Activated CD4-positive, alpha-beta T cell treated with anti-CD3 and anti-CD28 coated beads for 36 hours (primary cell): ENCODE measurements at places on chromosomes 3 and 15. TPM values are rescaled to one million over a fixed set of nuclear protein-coding genes. Genes with fewer than 3 reads are reported as not detected.

CELSR3 gene
- total RNA-seq: 8.1 TPM

DNA sequence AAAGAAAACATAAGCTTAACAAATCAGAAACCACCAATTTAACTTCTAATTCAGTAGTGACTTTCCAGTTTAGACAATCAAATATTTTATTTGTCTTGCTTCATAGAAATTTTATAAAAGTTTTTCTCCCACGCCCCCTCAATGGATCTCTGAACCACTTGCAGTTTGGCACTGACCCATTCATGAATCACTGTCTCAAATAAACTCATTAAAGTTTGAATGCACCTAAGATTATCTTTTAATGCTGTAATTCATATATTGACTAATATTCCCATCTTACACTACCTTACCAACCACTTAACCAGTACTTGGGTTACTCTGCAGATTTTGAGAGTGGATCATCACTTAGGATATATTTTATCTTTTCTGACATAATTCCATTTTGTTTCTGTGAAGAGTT, 880.2 kb downstream of the OTOL1 start:
- H3K27ac ChIP-seq: no peak overlapping the region
- no peak overlapping the region for H3K4me3 ChIP-seq
- no peak for DNase-seq
- no peaks in the 10 kb centered on the region for H3K27me3 ChIP-seq

PLOD2 gene
- 1.1 TPM for total RNA-seq

SH2D7 gene
- not detected for total RNA-seq

DNA sequence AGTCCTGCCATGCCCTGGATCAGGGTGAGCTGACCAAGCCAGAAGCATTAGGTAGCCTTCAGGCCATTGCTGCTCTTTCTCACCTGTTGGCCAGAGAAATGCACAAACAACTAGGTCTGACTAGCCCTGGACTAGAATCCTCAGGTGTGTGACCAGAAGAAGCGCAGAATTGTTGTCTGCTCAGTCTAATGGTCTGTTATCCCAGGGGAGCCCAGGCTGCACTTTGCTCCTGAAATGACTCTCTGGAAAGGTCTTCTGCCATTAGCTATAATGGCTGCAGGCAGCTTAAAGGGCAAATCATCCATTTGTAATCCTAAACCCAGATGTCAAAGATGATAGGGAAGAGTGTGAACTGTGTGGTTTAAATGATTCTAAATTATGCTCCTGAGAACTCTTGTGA, 246.1 kb downstream of the NFKBIZ start:
- no peak overlapping the region for H3K4me3 ChIP-seq
- H3K36me3 ChIP-seq: no peaks in the 10 kb centered on the region
- peaks cover 3% of the 10 kb centered on the region for H3K27me3 ChIP-seq
- peaks cover 34% of the 10 kb centered on the region for H3K4me1 ChIP-seq
- H3K27ac ChIP-seq: no peak overlapping the region

- no peak overlapping the region for H3K4me3 ChIP-seq
- no peak for DNase-seq
- peaks cover 18% of the 10 kb centered on the region for H3K36me3 ChIP-seq
- no peaks in the 10 kb centered on the region for H3K27me3 ChIP-seq
- peaks cover 12% of the 10 kb centered on the region for H3K4me1 ChIP-seq
Measured at GRCh38 chr3:160568989-160569388, 3.6 kb upstream of the KPNA4 start.

- H3K4me1 ChIP-seq: peaks cover 34% of the 10 kb centered on the region
- peak overlapping the region; percentile 91 for H3K27ac ChIP-seq
- no peaks in the 10 kb centered on the region for H3K36me3 ChIP-seq
- H3K27me3 ChIP-seq: peaks cover 6% of the 10 kb centered on the region
- H3K4me3 ChIP-seq: peak overlapping the region; percentile 23
Measured at GRCh38 chr3:190306513-190307163, 15.6 kb downstream of the CLDN1 start.

DNA sequence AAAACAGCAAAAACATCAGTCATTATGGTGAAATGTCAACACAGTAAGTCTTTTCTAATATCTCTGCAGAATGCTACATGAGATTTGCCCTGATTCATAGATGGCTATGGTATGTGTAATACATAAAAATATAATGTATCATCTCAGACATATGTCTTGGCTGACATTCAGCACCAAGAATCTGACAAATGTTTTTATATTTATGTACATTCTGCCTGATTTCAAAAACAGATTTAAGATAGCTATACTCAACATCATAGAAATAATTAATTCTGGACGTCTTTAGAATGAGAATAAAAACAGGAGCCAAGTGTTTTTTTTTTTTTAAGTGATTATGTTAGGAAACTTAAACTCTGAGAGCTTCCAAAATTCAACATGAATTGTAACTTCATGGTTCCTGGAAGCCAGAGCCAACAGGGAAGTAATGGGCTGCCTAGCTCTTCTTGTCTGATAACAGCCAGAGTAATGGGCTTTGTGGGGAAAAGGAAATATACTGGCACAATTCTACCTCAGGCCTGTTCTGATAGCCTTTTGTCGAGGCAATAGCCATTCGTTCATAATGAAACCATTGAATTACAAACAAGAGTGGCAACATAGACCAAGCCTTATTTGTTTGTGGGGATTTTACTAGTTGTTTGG, 184.4 kb downstream of the VGLL4 start:
- H3K27me3 ChIP-seq: no peaks in the 10 kb centered on the region
- H3K4me1 ChIP-seq: no peaks in the 10 kb centered on the region
- H3K4me3 ChIP-seq: no peak overlapping the region

TMEM40 gene
- not detected for total RNA-seq

GRCh38 chr3:101091489-101091888, 98.3 kb upstream of the ABI3BP start:
- no peak overlapping the region for H3K27ac ChIP-seq
- H3K27me3 ChIP-seq: peaks cover 11% of the 10 kb centered on the region
- no peak for DNase-seq
- H3K4me3 ChIP-seq: no peak overlapping the region
- H3K36me3 ChIP-seq: no peaks in the 10 kb centered on the region

DNA sequence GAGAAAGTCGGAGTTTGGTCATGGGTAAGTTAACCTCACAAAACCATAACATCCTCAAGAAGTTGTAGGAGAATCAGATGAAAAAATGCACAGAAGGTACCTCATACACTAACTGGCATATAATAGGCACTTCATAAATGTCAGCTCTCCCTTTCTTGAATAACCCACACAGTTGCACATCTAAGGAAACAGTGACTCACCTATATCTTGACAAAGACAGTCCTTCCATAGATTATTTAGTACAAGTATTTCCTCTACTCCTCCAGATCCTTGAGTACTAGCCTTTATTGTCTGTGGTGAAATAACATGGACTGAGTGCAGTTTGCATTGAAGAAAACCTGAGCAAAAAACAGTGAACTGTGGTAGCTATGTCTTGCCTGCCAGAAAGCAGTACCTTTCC, 46.6 kb downstream of the MAGI1 start:
- no peaks in the 10 kb centered on the region for H3K4me1 ChIP-seq
- H3K36me3 ChIP-seq: no peaks in the 10 kb centered on the region
- H3K4me3 ChIP-seq: no peak overlapping the region
- peaks cover 13% of the 10 kb centered on the region for H3K27me3 ChIP-seq
- no peak overlapping the region for H3K27ac ChIP-seq

DNA sequence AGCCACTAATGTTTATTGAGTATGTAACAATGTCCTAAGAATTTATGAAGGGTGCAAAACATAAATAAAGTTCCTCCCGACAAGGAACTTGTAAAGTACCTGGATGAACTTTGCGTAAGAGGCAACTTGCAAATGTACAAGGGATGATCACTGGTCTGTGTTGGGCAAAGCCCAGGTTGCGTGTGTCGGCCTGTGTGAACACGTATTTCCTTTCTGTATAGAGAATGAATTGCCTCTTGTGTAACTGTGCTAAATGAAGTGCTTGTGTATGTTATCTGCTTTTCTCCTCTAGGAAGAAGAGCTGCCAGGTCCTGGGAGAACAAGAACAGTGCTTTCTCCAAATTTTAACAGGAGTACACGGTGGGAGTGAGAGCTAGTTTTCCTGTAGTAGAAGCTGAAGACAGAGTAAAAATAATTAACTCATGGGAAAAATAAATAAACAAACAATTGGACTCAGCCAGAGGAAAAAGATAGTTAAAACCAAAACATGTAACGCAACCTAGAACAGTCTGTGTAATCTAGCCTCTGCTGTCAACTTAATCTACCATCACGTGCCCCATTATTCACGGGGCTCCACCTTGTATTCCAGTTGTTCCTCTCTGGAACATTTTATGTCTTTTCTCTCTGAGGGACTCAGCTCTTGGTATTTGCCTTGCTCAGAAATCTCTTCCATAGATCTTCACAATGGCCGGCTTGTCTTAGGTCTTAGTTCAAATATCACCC, 83.7 kb upstream of the RASGRP1 start:
- H3K27ac ChIP-seq: peak overlapping the region; percentile 34
- no peak overlapping the region for H3K4me3 ChIP-seq
- DNase-seq: no peak
- peaks cover 75% of the 10 kb centered on the region for H3K4me1 ChIP-seq
- peaks cover 2% of the 10 kb centered on the region for H3K36me3 ChIP-seq
- no peaks in the 10 kb centered on the region for H3K27me3 ChIP-seq

DNA sequence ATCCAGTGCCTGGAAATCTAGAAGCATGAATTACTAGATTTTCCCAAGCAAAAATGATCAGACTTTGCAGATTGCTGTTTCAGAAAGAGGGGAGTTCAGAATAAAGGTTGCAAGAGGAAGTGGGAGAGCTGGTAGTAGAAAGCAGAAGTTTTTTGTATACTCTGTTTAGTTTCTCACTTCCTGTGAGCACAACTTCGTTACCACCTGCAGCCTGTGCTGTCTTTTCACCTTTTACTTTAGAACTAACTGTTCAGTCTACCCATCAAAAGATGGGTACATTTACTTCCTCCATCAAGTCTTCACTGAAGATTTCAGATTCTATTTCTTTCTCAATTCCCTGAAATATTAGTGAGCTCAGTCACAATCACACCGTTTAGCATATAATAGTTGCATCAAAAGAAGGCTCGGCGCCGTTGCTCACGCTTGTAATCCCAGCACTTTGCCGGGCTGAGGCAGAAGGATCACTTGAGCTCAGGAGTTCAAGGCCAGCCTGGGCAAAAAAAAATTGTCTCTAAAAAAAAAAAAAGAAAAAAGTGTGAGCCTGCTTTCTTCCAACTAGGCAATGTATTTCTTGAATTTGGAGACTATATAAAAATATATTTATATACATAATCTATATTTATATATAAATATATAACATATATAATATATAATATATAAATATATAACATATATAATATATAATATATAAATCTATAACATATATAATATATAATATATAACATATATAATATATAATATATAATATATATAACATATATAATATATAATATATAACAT, 1.8 kb upstream of the CEP97 start:
- H3K27ac ChIP-seq: peak overlapping the region; percentile 96
- DNase-seq: peak; percentile 24
- no peaks in the 10 kb centered on the region for H3K27me3 ChIP-seq
- peak overlapping the region; percentile 59 for H3K4me3 ChIP-seq
- peaks cover 46% of the 10 kb centered on the region for H3K4me1 ChIP-seq

DNAH12 gene
- not detected for total RNA-seq

ROPN1 gene
- total RNA-seq: not detected

ESYT3 gene
- 0.21 TPM for total RNA-seq

DNA sequence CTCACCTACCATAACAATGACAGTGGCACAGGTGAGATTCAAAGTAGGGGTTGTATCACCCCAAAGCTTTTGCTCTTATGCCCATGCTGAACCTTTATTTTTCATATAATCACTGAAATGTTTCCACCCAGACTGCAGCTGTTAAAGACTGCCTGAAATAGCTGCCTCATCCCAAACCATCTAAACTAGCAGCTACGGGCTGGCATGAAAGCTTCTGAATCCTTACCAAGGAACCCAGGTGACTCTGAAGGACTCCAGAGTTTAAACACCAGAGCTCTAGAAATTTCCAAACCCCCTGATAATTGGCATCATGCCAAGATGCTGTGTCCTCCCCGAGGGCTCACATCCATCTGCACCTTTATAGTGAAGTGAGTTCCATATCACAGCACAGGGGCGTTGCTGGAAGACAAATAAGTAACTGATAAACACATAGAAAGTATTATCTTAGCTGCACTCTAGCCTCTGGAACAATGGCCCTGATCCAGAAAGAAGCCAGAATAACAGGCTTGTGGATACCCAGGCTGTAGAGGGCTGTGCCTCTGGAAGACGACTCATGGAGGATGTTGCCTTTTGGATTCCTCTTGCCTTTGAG, 238.9 kb downstream of the CADPS start:
- no peaks in the 10 kb centered on the region for H3K36me3 ChIP-seq
- peaks cover 4% of the 10 kb centered on the region for H3K27me3 ChIP-seq
- no peak overlapping the region for H3K4me3 ChIP-seq
- DNase-seq: no peak

TNFAIP8L3 gene
- not detected for total RNA-seq

DNA sequence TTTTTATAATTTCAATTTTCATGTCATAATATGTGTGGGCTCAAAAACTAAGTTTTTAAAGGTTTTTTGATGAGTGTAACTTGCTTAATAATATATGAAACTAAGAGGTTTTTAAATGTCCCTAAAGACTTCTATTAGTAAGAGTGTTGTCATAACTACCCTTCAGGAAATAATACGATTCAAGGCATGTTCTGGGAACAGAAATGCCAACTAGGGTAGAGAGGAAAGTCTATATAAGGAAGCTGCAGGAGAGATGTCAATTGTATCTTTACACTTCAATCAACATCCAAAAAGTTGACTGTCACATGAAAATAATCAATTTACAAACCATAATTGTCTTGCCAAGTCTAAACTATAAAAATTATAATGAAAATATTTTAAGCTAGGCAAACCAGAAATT, 76.3 kb downstream of the SMARCC1 start:
- no peak for DNase-seq
- H3K36me3 ChIP-seq: peaks cover 38% of the 10 kb centered on the region
- no peaks in the 10 kb centered on the region for H3K27me3 ChIP-seq
- no peak overlapping the region for H3K27ac ChIP-seq
- no peaks in the 10 kb centered on the region for H3K4me1 ChIP-seq
- H3K4me3 ChIP-seq: no peak overlapping the region
